PC-9 (cell line): ENCODE measurements at places on chromosomes 7 and 10.
A peak's percentile ranks its signal among the peaks of the same experiment; 100 is the strongest.

GRCh38 chr7:90832726-90833125 is 236.6 kb downstream of the CDK14 start:
- no peaks in the 10 kb centered on the region for H3K36me3 ChIP-seq
- no peaks in the 10 kb centered on the region for H3K4me1 ChIP-seq
- no peak for DNase-seq
- H3K4me3 ChIP-seq = no peak overlapping the region
- no peaks in the 10 kb centered on the region for H3K27me3 ChIP-seq

- H3K4me1 ChIP-seq = peaks cover 34% of the 10 kb centered on the region
- no peaks in the 10 kb centered on the region for H3K27me3 ChIP-seq
- H3K4me3 ChIP-seq = peak overlapping the region; percentile 87; the same call in 1 of the 2 replicates
- H3K36me3 ChIP-seq = 0 out of 2 replicates have a peak, but pooled peaks cover 3% of the 10 kb centered on the region
- 0 out of 2 replicates have a peak overlapping the region, but pooled peaks have one; percentile 17 for H3K27ac ChIP-seq
Observed at GRCh38 chr10:100184426-100184825, 1.4 kb downstream of the ERLIN1 start.

- H3K27ac ChIP-seq = no peak overlapping the region
- H3K36me3 ChIP-seq = no peaks in the 10 kb centered on the region
- H3K4me3 ChIP-seq = no peak overlapping the region
- no peak for DNase-seq
- no peaks in the 10 kb centered on the region for H3K4me1 ChIP-seq
- H3K27me3 ChIP-seq = no peaks in the 10 kb centered on the region
Observed at GRCh38 chr10:31207636-31208035, 111.4 kb upstream of the ZEB1 start.

GRCh38 chr7:104267701-104268368 is 60.0 kb upstream of the ORC5 start:
- no peak overlapping the region for H3K4me3 ChIP-seq
- DNase-seq = no peak
- no peaks in the 10 kb centered on the region for H3K27me3 ChIP-seq
- H3K27ac ChIP-seq = no peak overlapping the region

- H3K4me1 ChIP-seq = peaks cover 35% of the 10 kb centered on the region
- H3K27ac ChIP-seq = peak within 1 kb of the TSS; percentile 92
- peaks cover 8% of the 10 kb centered on the region; the same call in 1 of the 2 replicates for H3K36me3 ChIP-seq
- H3K27me3 ChIP-seq = no peaks in the 10 kb centered on the region
Observed at GRCh38 chr10:119596537-119597404, at the start of gene TIAL1. Gene TIAL1 (minus strand): TSS chr10:119596964. CDS start chr10:119596465, 499 bp downstream.

DNA sequence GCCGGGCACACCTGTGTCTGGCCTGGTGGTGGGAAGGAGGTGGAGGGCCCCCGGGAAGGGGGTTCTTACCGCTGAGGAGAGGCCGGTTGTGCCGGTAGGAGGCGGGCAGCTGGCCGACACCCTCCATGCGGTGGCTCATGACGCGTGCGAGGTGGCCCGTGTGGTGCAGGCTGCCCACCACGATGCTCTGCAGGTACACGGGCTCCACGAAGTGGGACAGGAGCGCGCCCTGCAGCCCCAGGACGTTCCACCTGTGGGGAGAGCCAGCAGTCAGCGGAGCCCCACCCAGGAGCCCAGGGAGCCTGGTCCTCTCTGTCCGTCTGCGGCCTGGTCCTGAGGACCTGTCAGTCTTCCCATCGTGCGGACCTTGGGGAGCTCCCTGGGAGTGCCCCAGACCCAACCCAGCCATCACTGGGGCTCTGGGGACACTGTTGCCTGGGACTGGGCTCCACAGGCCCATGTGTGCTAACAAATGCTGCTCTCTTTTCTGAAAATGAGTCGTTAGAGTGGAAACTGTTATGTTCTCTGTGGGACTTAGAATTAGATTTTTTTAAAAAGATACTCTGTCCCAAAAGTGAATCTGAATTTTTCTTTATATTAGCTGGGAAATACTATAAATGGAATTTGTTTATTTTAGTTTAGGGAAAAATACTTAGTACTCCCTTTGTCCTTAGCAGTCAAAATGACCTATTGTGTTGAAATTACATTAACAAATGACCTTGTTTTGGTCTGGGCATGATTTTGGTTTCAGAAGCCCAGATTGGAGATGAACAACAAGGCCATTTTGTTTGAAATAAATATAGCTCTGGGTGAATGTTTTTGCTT is 143.9 kb downstream of the WDR37 start:
- no peaks in the 10 kb centered on the region for H3K4me1 ChIP-seq
- H3K27me3 ChIP-seq = peaks cover 93% of the 10 kb centered on the region
- H3K4me3 ChIP-seq = no peak overlapping the region
- no peak overlapping the region for H3K27ac ChIP-seq
- DNase-seq = no peak
- no peaks in the 10 kb centered on the region for H3K36me3 ChIP-seq

GRCh38 chr7:35820858-35821257 is 20.0 kb downstream of the SEPTIN7 start:
- no peak overlapping the region for H3K4me3 ChIP-seq
- H3K27me3 ChIP-seq = no peaks in the 10 kb centered on the region
- no peak overlapping the region for H3K27ac ChIP-seq

DNA sequence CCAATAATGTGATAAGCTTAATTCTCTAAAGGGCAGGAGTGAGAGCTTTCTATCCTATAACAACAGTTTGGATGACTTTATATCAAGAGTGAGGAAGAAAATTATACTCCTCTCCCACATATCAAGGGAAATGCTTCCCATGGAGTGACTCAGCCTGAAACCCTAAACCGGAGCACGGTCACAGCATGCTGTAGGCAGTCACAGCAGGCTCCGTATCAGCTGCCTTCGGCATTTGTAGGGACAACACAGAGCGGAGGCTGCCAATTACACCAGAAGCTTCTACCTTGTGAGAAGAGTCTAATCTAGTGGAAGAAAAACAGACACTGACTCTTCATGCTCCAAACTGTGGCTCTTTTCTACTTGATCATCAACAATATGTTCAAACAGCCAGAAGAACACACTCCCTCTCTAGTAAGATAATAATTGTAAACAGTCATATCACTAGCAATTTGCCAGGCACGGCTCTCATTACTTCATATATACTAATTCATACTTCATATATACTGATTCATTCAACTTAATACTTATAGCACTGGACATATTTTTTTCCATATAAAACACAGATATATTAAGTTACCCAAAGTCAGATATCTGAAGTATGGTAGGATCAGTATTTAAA is 65.9 kb downstream of the DGKB start:
- H3K27ac ChIP-seq = no peak overlapping the region
- H3K27me3 ChIP-seq = no peaks in the 10 kb centered on the region
- DNase-seq = peak; percentile 61
- H3K36me3 ChIP-seq = no peaks in the 10 kb centered on the region

- H3K4me3 ChIP-seq = no peak overlapping the region
- H3K27me3 ChIP-seq = peaks cover 88% of the 10 kb centered on the region
- DNase-seq = no peak
- H3K4me1 ChIP-seq = no peaks in the 10 kb centered on the region
Observed at GRCh38 chr7:150719960-150720891, 3.8 kb downstream of the GIMAP1 start.

GRCh38 chr10:53716156-53716555 is 943.6 kb upstream of the MBL2 start:
- no peak for DNase-seq
- H3K4me1 ChIP-seq = no peaks in the 10 kb centered on the region
- H3K27me3 ChIP-seq = no peaks in the 10 kb centered on the region
- no peak overlapping the region for H3K4me3 ChIP-seq

DNA sequence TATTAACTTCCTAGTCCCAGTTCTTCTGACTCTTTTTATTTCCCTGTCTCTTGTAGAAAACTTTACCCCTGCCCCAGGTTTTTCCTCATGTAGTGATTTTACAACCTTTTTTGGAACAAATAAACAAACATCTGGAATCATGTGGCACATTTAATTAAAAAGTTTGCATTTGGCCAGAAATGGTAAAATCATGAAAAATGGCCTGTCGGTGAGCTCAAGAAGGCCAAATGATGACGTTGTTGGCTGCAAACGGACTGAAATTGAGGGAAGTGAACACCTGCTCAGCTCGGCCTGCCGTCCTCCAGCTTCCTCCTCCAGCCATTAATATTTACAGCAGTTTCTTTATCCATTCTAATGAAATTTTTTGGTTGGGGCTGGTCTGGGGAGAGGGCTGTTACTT is 902.8 kb downstream of the LRMDA start:
- H3K4me3 ChIP-seq = no peak overlapping the region
- H3K27me3 ChIP-seq = no peaks in the 10 kb centered on the region
- no peak overlapping the region for H3K27ac ChIP-seq
- peaks cover 23% of the 10 kb centered on the region for H3K4me1 ChIP-seq

GRCh38 chr10:112057072-112057471 is 126.5 kb downstream of the GPAM start:
- no peaks in the 10 kb centered on the region for H3K36me3 ChIP-seq
- no peak overlapping the region for H3K4me3 ChIP-seq
- peaks cover 20% of the 10 kb centered on the region for H3K27me3 ChIP-seq
- no peaks in the 10 kb centered on the region for H3K4me1 ChIP-seq
- DNase-seq = no peak

GRCh38 chr7:149736478-149737360 is 36.7 kb downstream of the ZNF467 start:
- H3K4me3 ChIP-seq = no peak overlapping the region
- peaks cover 15% of the 10 kb centered on the region for H3K4me1 ChIP-seq
- H3K36me3 ChIP-seq = no peaks in the 10 kb centered on the region

DNA sequence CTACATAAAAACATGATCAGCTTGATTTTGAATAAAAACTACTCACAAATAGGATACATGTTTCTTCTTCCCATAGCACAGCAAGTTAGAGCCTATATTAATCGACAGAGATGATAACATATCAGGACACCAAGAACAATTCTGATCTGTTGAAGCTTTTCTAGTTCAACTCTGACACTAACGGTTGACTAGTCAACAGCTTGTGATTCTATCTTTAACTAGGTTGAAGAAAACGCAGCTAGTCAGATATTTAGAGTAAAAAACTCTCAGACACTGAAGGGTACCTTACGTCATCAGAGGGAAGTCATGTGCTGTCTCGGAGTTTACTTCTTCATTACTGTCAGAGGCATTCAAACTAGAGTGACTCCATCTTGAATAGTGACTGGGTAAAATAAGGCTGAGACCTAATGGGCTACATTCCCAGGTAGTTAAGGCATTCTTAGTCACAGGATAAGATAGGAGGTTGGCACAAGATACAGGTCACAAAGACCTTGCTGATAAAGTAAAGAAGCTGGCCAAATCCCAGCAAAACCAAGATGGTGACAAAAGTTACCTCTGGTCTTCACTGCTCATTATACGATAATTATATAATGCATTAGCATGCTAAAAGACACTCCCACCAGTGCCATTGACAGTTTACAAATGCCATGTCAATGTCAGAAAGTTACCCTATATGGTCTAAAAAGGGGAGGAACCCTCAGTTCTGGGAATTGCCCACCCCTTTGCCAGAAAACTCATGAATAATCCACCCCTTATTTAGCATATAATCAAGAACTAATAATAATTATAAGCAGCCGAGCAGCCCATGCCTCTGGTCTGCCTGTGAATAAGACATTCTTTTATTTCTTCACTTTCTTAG is 21.3 kb downstream of the CCDC71L start:
- no peak overlapping the region for H3K4me3 ChIP-seq
- no peaks in the 10 kb centered on the region for H3K27me3 ChIP-seq
- DNase-seq = no peak
- no peaks in the 10 kb centered on the region for H3K36me3 ChIP-seq

GRCh38 chr10:126701526-126701925 is 31.0 kb upstream of the C10orf90 start:
- H3K27me3 ChIP-seq = no peaks in the 10 kb centered on the region
- no peak for DNase-seq
- no peak overlapping the region for H3K27ac ChIP-seq
- no peak overlapping the region for H3K4me3 ChIP-seq
- H3K4me1 ChIP-seq = no peaks in the 10 kb centered on the region

DNA sequence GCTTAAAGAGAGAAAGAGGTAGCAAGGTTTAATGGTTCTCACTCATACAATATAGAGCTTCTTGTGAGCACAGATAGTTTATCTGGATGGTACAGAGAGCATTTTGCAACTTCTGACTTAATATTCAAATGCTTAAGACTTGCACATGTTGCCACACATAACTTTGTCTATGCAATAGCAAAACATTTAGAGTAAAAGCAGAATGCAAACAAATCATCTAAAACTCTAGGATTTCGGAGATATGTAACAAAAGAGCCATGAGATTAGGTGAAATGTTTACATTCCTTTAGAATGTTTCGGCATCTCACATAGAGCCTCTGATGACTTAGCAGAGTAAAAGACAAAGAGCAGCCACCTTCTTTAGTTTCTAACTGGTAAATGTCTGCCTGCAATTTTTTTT is 717.1 kb upstream of the LRRN3 start:
- H3K4me3 ChIP-seq = no peak overlapping the region
- H3K36me3 ChIP-seq = no peaks in the 10 kb centered on the region
- H3K4me1 ChIP-seq = no peaks in the 10 kb centered on the region
- H3K27me3 ChIP-seq = no peaks in the 10 kb centered on the region
- no peak for DNase-seq
- no peak overlapping the region for H3K27ac ChIP-seq
